ENCODE measurements at places on chromosomes 2 and 18.
A peak's percentile ranks its signal among the peaks of the same experiment; 100 is the strongest.

DNA sequence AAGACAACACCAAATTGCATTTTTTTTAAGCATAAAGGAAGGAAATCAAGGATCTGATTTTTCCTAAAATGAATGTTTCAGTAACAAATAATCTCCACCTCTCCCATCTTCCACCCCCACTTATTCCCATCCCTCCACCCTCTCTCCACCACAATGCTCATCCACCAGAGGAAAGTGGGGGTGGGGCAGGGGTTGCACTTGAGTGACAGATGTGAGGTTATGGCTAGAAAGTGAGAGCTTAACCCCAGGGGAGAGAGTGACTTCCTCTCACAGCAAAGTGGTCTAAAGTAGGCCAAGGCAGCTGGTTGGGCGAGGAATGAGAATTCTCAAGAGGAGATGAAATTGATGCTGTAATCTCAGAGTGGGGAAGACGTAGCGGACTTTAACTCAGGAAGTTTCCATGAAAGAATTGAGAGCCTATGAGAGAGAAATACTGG lies 104.7 kb downstream of the HNRNPLL start:
- no peak for DNase-seq

GRCh38 chr2:163528640-163529217 lies 207.1 kb downstream of the FIGN start:
- no peak for DNase-seq

GRCh38 chr2:31202833-31203232 lies 14.5 kb downstream of the CAPN14 start:
- peak; percentile 37 for DNase-seq

DNA sequence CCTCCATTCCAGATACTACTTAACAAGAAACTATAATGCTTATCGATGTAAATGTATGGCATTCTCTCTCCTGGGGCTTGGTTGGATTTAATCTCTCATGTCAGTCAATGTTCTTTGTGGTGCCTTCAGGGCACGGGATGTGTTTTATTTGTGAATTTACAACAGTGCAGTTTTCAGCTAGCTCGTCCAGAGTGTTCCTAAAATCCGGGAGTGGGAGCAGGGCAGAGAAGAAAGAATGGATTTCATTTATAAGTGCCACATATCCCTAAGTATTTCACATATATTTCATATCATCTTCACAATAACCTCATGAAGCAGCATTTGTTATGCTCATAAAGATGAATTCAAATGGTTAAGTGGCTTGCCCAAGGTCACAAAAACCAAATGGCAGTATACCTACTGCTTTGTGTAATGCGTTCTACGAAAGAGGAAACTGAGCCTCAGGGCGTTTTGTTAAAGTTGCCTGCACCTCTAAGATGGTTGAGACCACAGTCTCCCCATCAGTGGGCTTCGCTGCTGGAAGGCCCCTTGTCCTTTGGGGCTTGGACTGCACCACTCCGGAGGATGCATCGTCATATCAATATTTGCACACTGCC lies 134.7 kb upstream of the MGAT5 start:
- DNase-seq = no peak

- DNase-seq = no peak
These were observed 38.8 kb downstream of the GALM start for GRCh38 chr2:38704664-38705063.

- DNase-seq = no peak
These were observed 42.7 kb downstream of the SETBP1 start for GRCh38 chr18:44723411-44723810.

DNA sequence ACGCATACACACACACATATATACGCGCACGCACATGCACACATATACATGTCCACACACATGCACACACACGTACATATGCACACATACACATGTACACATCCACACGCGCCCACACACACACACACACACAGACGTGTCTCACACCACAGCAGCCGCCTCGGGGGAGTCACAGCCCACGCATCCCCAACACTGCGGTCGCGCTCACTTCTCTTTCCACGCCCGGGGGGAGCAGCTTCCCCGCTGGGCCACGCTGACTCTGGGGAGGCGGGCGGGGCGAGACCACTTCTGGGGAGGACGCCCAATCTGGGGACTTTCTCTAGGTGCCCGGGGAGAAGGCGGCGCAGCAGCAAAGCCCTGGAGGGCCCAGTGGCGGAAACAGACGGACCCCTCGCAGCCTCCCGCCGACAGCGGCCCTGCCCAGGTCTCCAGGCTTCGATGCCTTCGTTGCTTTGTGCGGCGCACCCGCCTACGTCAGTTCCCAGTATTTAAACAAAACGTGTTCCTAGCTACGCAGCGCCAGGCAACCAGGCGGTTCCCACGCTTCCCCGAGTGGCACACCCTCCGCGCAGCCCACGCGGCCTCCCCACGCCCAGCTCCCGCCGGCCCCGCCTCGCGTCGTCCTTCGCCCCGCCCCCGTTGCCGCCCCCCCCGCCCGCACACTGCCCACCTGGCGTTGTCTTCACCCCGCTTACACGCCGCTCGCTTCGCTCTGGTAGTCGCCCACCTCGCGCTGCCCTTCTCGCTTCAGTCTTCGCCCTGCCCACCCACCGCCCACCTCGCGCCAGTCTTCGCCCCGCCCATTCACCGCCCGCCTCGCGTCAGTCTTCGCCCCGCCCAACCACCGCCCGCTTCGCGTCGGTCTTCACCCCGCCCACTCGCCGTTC lies 810 bp upstream of the RBFA start:
- peak; percentile 87 for DNase-seq

DNA sequence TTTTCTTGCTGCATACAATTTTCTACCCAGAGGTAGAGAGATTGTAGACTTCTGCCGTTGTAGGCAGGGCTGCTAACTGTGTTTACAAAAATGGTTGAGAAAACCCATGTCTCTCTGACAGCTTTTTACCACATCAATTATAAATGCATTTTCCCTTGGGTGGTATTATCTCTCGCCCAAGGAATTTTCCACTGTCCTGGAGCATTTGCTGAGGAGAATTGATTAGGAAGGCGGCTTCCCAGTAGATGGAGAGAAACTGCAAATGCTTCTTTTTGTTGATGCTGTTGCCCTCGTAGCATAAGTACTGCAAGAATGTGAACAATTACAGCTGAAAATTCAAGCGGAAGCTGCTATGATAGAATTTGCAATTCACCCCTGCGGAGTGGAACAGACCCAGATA lies 1007.7 kb upstream of the KLHL29 start:
- no peak for DNase-seq

DNA sequence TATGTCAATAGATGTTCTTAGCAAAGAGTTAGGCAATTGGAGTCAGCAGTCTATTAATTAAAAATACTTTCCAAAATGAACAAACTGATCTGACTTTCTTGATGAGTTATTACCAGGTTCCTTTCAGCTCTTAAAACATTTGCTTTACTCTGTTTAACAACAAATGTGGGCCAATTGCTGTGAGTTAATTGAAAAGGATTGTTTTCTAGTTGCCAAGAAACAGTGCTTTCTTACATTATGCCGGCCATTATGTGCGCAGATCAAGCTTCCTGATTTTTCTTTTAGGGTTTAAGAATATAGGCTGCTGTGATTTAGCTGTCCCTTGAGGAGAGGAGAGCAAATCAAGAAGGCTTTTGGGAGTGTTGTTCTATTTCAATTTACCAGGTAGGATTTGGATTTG lies 50.5 kb upstream of the ITPRID2 start:
- no peak for DNase-seq

GRCh38 chr2:66566726-66567399 lies 131.9 kb downstream of the MEIS1 start:
- no peak for DNase-seq

DNA sequence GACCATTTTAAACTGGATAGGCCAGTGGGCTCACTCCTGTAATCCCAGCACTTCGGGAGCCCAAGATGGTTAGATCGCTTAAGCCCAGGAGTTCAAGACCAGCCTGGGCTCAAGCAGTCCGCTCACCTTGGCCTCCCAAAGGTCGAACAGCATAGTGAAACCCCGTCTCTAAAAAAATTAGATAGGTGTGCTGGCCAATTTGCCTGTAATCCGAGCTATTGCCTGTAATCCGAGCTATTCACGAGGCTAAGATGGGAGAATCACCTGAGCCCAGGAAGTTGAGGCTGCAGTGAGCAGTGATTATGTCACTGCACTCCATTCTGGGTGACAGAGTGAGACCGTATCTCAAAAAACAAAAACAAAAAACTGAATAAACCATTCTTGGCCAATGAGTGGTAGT lies 52.6 kb upstream of the EMILIN2 start:
- DNase-seq = no peak

- no peak for DNase-seq
These were observed 35.5 kb upstream of the SLC35F5 start for GRCh38 chr2:113791697-113792590.

DNA sequence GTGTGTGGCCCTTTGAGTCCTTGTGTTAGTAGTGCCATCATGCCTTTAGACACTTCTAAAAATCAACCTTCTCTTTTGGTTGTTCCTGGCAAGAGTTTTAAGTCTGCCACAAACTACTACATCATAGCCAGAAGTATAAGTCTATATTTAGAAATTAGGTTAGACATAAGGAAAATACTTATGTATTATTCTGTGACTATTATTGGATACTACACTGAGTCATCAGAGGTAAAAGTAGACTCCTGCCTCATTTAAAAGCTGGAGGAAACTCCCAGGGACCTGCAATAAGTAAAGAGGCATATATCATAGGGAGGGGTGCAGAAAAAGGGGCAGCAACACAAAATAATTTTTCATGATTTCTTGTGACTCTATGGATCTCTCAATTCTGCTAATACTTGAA lies 99.4 kb upstream of the OSR1 start:
- DNase-seq = no peak

DNA sequence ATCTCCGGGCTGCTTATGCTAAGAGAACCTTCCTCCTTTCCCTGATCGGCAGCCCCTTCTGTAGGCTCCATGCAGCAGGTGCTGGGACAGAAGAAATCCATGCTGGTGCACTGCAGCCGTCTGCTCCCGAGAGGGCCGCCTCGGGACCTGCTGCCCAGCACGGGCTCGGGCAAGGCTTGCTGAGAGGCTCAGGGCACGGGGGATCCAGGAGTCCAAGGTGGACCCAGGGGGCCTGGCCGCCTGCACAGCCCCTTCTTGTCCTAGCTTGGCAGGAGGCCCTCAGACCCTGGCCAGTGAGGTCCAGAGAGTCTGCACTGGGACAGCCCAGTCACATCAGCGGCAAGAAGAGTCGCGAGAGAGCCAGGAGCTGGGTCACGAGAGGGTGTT lies 13.3 kb upstream of the DUSP2 start:
- DNase-seq = no peak

GRCh38 chr2:127721311-127721977 lies 20.1 kb downstream of the SFT2D3 start:
- DNase-seq = no peak

DNA sequence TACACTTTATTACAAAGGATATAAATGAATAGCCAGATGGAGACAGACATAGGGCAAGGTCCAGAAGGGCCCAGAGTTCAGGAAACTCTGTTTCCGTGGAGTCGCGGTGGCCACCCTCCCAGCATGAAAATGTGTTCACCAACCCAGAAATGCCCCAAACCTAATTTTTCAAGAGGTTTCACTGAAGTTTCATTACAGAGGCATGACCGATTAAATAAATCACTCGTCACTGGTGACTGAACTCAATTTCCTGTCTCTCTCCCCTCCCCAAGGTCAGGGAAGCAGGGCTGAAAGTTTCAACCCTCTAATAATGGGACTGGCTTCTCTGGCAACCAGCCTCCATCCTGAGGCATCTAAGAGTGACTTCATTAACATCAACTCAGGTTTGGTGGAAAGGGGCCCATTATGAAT lies 22.4 kb downstream of the USP40 start:
- DNase-seq = no peak

- DNase-seq = no peak
These were observed 316.5 kb downstream of the IRS1 start for GRCh38 chr2:226483143-226483542.

DNA sequence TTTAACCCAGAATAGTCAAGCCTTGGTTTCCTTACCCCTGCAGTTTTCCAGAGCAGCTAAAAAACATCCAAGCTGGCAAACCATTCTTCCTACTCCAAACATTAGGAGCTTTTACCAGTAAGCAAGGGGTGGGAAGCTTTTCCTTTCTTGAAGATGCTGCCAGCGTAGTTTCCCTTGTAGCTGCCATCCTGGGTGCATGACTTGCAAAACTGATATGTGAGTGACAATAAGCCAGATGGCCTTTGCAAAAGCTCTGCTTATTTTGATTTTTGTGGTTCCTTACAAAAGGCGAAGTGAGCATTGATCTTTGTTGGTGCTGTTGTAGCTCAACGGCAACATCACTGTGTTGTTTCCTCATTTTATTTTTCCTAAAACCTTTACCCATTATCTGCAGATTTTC lies 138.8 kb downstream of the WDSUB1 start:
- no peak for DNase-seq

- DNase-seq = peak; percentile 43
These were observed 2.2 kb downstream of the HOXD10 start for GRCh38 chr2:176118601-176119339.

- DNase-seq = no peak
These were observed 77.0 kb upstream of the PID1 start for GRCh38 chr2:229348128-229348527.

DNA sequence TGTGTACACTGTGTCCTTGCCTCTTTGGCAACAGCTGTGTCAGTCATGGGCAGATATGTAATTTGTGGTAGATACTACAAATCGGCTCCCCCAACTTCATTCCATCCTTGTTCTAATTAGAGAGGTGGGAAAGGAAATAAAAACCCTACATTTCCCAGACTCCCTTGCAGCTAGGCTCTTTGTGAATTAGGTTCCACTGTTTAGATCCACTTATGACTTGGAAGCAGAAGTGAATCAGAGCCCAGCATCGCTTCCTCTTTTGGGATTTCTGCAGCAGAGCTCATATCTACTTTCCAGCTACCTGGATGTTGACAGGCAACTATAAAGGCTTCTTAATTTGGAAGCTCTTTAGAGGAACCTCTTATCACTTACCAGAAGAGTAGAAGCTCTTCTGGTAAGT lies 34.1 kb upstream of the NARS1 start:
- no peak for DNase-seq

GRCh38 chr2:237156031-237156856 lies 70.6 kb downstream of the COPS8 start:
- DNase-seq = no peak

GRCh38 chr2:177239932-177240630 lies 24.4 kb downstream of the NFE2L2 start:
- no peak for DNase-seq

- DNase-seq = peak; percentile 24
These were observed 1.6 kb downstream of the CTIF start for GRCh38 chr18:48540251-48541025.

Data from SHP77 (cell line).